Upper lobe of left lung (tissue), 6 donors: ENCODE measurements at places on chromosomes 3 and 15.

DNA sequence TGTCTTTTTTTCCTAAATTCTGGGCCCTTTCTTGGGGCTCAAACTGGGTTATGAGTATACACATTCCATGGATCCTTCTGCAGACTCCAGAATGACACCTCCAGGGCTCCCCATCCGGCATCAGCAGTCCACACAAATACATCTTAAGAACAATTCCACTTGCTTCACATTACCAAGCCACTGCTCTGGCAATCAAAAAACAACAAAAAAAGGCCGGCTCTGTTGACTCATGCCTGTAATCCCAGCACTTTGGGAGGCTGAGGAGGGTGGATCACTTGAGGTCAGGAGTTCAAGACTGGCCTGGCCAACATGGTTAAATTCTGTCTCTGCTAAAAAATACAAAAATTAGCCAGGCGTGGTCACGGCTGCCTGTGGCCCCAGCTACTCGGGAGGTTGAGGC lies 49.9 kb upstream of the LPP start:
- DNase-seq = no peak

DNA sequence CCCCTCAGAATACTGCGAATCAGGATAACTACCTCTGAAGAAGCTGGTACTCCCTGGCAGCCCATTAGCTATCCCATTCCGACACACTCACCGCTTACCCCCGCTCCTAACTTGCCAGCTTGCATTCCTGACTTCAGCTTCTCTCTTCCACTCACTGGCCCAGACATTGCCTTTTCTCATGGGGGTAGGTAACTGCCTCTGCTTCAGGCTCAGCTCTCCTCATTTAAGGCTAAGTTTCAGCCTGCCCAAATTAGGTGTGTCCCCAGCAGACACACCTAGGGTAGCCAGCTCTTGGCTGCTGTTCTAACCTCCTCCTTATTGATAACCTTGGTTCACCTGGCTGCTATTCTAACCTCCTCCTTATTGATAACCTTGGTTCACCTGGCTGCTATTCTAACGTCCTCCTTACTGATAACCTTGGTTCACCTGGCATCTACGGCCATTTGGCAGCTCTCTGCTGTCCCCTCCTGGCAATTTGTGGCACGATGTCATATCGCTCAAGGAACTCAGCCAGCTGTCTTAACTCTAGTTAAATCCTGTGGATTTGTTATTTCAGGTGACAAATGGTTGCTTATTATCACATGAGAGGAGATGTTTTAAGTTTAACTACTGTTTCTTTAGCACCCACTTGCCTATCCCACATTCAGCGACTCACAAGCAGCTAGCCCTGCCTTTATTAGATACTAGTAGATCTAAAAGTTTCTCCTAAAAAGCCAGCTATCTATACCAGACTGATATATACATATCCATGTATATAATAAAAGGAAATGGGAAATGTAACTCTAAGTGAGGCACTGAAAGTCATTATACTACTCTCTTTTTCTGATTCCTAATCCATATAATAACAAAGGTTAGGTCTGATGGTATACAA lies 106.5 kb upstream of the ACP3 start:
- peak; percentile 48 for DNase-seq

- peak; percentile 28 for DNase-seq
Measured at GRCh38 chr15:70447928-70448698, 315.2 kb downstream of the UACA start.

GRCh38 chr3:69239063-69239462 lies 116.7 kb upstream of the LMOD3 start:
- DNase-seq = no peak

DNA sequence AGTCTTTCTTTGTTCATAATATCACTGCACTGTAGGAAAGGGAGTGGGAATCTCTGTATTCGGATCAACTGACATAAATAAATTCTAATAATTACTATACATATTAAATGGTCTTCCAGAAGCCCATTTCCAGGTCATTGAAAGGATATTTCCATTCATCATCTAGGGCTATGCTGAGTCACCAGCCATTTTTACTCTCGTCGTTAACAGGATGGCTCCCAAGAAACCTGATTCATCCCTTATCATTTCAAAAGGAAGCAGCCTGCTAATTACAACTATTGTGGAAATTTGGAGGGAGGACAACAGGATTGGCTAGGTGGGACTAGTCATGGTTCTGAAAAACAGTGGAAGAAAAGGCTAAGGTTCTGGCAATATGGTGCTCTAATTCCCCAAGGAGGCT lies 13.6 kb downstream of the GMNC start:
- no peak for DNase-seq

- DNase-seq = no peak
Measured at GRCh38 chr3:33196538-33196937, 22.1 kb downstream of the SUSD5 start.

GRCh38 chr3:153756816-153757215 lies 364.4 kb upstream of the ARHGEF26 start:
- no peak for DNase-seq

GRCh38 chr3:50536471-50537180 lies 30.9 kb downstream of the C3orf18 start:
- no peak for DNase-seq

GRCh38 chr15:85609492-85609891 lies 185.2 kb downstream of the KLHL25 start:
- no peak for DNase-seq

- no peak for DNase-seq
Measured at GRCh38 chr15:39948817-39949216, 14.9 kb downstream of the EIF2AK4 start.

DNA sequence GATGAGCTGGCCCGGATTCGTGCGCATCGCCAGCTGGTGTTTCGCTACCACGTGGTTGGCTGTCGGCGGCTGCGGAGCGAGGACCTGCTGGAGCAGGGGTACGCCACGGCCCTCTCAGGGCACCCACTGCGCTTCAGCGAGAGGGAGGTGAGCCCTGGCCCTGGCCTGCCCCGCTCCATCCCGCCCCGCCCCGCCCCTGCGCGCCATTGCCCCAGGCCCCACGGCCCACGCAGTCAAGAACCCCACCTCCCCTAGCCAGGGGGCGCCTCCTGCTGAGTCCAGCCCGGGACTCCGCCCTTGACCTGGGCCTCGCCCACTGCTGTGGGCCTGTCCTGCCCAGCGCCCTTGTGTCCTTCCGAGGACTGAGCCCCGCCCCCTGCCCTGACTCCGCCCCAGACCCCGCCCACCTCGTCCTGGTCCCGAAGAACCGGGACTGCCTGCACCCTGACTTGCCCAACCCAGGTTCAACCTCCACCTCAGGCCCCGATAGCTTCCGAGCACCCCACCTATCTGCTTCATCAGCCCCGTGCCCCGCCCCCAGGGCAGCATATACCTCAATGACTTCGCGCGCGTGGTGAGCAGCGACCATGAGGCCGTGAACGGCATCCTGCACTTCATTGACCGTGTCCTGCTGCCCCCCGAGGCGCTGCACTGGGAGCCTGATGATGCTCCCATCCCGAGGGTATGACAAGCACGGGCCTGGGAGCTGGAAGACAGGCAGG lies 14.8 kb downstream of the NT5DC2 start:
- DNase-seq = no peak

DNA sequence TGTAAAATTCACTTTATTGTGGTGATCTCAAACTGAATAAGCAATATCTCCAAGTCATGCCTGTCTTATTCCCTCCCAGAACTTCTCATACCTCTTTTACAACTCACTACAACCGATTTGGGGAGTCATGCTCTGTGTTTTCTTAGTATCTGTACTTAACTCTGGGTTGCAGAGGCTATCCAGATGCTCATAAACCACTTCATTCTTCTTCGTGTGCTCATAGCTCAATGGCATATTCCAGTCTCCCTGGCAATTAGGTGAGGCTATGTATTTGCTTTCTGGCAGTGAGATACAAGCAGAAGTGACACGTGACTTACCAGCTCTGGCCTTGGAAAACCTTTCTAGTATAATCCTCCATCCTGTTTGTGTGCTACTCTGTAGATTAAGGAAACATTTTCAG lies 360.9 kb downstream of the ZNF385D start:
- DNase-seq = no peak

DNA sequence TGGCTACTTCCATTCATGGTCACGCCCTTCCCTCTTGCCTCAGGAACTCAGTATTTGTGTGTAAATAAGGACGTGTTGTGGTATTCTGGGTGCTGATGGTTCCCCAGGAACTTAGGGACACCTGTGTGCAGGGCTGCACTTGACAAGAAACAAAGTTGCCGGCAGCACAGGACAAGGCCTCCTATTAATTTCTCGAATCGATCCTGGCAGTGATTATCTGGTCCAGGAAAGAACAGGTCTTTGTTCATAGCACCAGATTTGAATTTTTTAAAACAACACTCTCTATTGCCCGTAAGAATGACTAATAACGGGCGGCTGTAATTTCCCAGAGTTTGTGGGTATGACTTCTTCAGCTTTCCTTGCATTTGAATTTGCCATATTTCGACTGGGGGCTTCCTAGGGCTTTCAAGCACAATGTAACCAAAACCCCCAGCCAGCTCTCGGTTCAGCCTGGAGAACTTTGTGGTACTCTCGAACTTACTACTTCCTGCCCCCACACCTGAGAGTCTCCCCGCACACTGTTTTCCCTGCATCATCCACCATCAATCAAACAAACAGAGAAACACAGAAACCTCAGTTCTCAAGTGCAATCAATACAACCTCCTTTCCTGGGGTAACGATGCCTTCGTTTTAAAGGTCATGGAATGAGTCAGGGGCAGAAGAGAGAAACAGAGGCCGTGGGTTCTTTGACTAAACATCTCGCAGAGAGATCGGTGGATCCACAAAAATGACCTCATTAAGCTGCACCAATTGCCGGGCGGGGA lies 241.7 kb upstream of the ICE2 start:
- no peak for DNase-seq

- no peak for DNase-seq
Measured at GRCh38 chr3:59372346-59372745, 322.5 kb upstream of the CFAP20DC start.

GRCh38 chr3:115947325-115947724 lies 324.0 kb downstream of the GAP43 start:
- DNase-seq = no peak

GRCh38 chr3:13462125-13462629 lies 17.9 kb upstream of the HDAC11 start:
- no peak for DNase-seq

DNA sequence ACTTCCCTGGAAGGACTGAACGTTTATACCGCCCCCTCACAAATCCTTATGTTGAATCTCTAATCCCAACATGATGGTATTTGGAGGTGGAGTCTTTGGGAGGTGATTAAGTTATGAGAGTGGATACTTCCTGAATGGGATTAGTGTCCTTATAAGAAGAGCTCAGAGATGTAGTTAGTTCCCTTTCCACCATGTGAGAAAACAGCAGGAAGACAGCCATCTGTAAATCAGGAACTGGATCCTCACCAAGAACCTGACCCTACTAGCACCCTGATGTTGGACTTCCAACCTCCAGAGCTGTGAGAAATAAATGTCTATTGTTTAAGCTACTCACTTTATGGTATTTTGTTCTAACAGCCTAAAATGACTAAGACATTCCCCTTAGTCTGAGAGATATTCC lies 33.3 kb upstream of the SACM1L start:
- DNase-seq = no peak

- DNase-seq = no peak
Measured at GRCh38 chr15:59170295-59171066, 36.2 kb upstream of the LDHAL6B start.

- no peak for DNase-seq
Measured at GRCh38 chr15:57440167-57440566, 63.9 kb downstream of the CGNL1 start.

- DNase-seq = no peak
Measured at GRCh38 chr15:34837246-34838016, 42.1 kb upstream of the ACTC1 start.

GRCh38 chr15:33279613-33280205 lies 31.1 kb upstream of the RYR3 start:
- DNase-seq = no peak

GRCh38 chr3:13335059-13335458 lies 85.1 kb downstream of the NUP210 start:
- DNase-seq = no peak

- DNase-seq = no peak
Measured at GRCh38 chr3:36560685-36561084, 180.4 kb downstream of the STAC start.

DNA sequence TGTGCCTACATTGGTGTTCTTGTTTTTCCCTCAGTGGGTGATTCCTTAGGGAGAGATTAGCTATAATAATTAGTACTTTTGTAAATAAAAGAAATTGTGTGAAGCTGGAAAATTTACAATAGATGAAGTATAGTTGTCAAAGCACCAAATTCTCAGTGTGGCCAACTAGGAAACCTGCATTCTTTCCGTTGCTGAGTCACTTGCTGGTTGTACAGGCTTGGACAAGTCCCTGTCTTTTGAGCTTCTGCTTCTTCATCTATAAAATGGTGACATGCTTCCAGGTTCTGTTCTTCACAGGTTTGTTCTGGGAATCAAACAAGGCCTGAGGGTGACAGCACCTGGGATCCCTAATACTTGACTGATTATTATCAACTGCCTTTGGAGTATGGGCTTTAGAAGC lies 184.1 kb upstream of the HES1 start:
- DNase-seq = no peak

DNA sequence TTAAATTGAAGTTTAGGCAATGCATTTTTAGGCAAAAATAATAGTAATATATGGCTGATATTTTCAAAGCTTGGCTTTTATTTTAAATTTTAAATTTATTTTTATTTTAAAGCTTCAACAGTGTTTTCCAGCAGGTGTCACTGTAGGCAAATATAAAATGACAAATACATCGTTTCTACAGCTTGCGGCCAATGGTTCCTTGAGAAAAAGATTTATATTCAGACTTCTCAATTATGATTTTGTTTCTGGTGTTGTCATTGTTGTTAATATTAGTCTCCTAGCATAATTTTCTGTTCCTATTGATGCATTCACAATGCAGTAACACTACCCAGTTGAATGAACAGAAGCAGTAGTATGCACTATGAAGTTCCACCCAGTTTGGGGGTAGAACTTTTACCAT lies 220.7 kb upstream of the DNAJC19 start:
- DNase-seq = no peak

GRCh38 chr3:125119752-125120378 lies 64.1 kb upstream of the HEG1 start:
- DNase-seq = no peak

GRCh38 chr3:170437696-170438407 lies 19.2 kb downstream of the CLDN11 start:
- DNase-seq = no peak

DNA sequence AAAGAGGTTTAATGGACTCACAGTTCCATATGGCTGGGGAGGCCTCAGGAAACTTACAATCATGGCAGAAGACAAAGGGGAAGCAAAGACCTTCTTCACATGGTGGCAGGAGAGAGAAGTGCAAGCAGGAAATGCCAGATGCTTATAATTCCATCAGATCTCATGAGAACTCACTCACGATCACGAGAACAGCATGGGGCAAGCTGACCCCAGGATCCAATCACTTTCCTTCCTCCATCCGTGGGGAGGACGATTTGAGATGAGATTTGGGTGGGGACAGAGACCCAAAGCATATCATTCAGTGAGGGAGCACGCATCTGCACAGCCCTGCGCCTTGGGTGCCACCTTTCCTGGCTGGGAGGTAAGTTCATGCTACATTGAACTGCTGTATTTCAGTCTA lies 234.1 kb upstream of the ATP10A start:
- DNase-seq = no peak
